ENCODE measurements at places on chromosomes 5 and 9. TPM values are rescaled to one million over a fixed set of nuclear protein-coding genes. Genes with fewer than 3 reads are reported as not detected.

GRCh38 chr9:8806150-8806549, 1006.6 kb upstream of the DMAC1 start:
- H3K27me3 ChIP-seq = no peaks in the 10 kb centered on the region
- H3K4me3 ChIP-seq = no peak overlapping the region
- DNase-seq = no peak

The ACOT12 gene
- total RNA-seq = not detected

DNA sequence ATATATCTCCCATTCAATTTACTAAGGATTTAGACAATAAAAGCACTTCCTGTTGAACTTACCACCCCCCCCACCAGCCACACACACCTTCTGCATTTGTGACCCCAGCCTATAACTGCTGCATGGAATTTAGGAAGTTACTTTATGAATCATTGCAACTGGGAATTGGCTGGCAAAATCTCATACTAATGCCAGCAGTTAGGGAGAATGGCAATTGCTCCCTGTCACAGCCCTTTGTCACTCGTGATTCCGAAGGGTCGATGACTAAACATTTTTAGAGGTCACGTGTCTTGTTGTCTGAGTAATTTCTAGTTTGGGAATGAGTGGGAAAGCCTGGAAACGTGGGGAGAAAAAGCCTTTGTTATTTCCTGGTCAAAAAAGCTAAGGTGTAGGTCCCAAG, 46.6 kb upstream of the PCA3 start:
- H3K4me1 ChIP-seq = no peaks in the 10 kb centered on the region
- no peak for DNase-seq
- no peaks in the 10 kb centered on the region for H3K27me3 ChIP-seq
- no peaks in the 10 kb centered on the region for H3K36me3 ChIP-seq
- H3K4me3 ChIP-seq = no peak overlapping the region
- peak overlapping the region; percentile 51 for H3K27ac ChIP-seq

The GZMA gene
- total RNA-seq = not detected

All from uterus (tissue), 4 donors.